HEK293T (cell line): ENCODE measurements at places on chromosomes 4 and X.

GRCh38 chr4:152360045-152360410 is 175.9 kb downstream of the FBXW7 start:
- DNase-seq: no peak

DNA sequence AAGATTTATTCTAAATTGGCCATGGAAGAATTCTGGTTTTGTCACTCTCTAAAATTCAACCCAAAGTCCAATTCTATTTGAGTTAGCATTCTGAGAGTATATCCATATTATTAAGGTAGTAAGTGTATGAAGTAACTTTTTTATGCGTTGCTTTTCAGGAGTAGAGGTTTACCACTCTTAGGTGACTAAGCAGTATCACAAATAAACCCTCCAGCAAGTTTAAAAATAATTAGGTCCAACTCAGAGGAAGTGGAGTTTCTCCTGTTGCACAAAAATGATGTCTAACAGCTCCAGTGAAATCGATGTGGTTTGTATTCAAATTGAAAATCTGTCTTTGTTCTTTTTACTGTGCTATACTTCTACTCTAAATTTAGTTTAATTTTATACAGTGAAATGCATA is 6.6 kb downstream of the SCML1 start:
- no peak for DNase-seq

- no peak for DNase-seq
Observed at GRCh38 chrX:141733371-141733770, 34.8 kb upstream of the SPANXD start.

DNA sequence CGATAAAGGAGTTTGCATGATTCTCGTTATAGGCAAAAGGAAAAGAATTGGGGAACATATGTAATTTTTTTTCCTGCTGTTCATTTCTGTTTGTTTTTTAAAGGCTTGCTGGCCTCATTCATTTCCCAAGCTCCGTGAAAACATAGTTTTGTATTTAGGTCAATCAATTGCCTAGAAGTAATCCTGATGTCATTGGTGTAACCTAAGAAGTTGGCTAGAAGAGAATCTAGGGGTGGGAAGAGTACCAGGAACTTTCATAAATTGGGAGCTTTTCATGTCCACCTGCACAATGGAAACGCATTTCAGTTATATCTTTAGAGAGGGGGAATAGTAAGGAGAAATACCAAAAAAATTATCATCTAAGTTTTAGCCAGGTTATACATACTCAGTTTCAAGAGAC is 3.8 kb downstream of the RAPGEF2 start:
- no peak for DNase-seq

DNA sequence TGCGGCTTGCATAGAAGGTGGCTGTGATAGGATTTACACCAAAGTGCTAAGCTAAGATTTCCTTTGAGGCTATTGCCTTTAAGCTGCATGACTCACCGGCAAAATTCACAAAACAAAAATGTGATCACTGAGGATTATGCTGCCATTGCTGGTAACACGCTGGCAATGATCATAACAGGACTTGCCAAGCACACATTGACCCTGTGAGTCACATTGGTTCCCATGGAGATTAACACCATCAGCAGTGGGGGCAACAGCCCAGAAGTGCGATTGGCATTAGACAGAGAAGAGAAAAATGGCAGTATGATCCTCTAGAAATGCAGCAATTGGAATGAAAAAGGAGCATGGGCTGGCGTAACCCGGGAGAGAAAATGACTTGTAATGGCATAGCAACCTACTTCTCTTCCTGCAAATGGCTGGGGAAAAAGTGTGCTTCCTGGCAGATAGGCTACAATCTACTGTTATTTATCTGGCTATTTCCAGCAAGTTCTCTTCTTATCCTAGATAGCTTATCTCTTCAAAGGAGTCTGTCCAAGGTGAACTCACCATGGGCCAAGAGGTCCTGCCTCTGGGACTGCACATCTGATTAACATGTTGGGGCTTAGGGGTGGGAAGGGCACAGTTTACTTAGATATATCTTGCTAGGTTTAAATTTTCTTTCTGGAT is 314.2 kb upstream of the IGFBP7 start:
- DNase-seq: no peak

GRCh38 chr4:77203380-77204197 is 46.6 kb downstream of the CCNG2 start:
- DNase-seq: peak; percentile 74

GRCh38 chrX:40996886-40997530 is 88.2 kb upstream of the USP9X start:
- DNase-seq: peak; percentile 64

DNA sequence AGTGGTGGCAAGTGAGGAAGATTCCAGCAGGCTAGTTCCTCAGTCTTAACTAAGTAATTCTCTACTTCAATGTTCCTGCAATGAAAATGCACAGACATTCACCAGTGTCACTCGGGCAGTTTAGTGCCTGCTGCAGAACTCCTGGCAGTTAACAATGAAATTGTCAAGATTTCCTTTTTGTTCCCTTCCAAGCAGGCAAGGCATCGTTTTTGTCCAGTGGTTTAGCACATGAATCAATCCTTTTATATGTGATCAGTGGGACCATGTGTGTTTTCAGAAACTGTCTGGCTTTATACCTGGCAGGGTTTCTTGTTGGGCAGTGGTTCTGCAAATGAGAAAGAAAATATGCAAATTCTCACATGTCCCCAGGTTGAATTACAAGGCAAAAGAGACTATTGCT is 122.2 kb downstream of the GBA3 start:
- no peak for DNase-seq

DNA sequence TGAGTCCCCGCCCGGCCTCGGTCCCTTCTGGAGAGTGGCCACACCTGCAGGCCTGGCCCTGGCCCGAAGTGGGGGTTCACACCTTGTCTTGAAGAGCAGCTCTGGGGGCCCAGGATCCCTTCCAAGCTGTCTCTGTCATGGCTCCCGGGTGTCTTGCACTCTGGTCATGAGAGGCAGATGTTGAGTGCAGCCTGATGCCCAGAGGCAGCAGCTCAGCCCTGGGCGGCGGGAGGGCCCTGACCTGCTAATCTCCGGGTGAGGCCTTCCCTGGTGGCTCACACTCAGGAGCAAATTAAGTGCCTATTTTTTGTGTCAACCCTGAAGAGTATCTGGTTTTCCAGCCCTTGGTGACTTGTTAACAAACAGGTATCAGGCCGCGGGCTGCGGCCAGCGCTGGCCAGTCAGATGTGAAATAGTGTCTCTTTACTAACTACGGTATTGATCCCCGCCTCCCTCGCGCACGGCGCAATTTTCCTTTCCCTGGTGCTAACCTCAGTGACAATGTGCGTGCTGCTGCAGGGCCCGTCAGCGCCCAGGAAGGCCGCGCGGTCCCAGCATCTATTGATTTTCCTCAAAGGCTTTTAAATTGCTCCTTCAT is 24.2 kb downstream of the NKX1-1 start:
- DNase-seq: no peak

DNA sequence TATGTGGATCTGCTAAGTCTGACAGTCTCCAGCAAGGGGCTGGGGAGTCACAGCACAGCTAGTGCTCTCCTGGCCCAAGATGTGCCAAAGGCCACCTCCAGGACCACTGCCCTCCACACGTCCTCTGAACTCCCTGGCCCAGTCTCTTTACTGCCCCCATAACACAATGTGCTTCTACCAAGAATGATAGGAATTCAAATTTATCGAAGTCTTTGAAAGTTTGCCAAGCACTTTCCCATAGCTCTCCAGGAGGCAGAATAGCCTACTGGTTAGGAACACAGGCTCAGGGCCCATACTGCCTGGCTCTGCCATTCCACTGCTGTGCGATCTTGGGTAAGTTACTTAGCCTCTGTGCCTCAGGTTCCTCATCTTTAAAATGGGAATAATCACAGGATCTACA is 86.7 kb downstream of the NHSL2 start:
- DNase-seq: no peak

- DNase-seq: no peak
Observed at GRCh38 chrX:81489987-81490386, 288.1 kb downstream of the SH3BGRL start.

- peak; percentile 20 for DNase-seq
Observed at GRCh38 chr4:141158219-141158618, 24.9 kb upstream of the RNF150 start.

- DNase-seq: no peak
Observed at GRCh38 chr4:88212253-88212561, 53.8 kb upstream of the ABCG2 start.

DNA sequence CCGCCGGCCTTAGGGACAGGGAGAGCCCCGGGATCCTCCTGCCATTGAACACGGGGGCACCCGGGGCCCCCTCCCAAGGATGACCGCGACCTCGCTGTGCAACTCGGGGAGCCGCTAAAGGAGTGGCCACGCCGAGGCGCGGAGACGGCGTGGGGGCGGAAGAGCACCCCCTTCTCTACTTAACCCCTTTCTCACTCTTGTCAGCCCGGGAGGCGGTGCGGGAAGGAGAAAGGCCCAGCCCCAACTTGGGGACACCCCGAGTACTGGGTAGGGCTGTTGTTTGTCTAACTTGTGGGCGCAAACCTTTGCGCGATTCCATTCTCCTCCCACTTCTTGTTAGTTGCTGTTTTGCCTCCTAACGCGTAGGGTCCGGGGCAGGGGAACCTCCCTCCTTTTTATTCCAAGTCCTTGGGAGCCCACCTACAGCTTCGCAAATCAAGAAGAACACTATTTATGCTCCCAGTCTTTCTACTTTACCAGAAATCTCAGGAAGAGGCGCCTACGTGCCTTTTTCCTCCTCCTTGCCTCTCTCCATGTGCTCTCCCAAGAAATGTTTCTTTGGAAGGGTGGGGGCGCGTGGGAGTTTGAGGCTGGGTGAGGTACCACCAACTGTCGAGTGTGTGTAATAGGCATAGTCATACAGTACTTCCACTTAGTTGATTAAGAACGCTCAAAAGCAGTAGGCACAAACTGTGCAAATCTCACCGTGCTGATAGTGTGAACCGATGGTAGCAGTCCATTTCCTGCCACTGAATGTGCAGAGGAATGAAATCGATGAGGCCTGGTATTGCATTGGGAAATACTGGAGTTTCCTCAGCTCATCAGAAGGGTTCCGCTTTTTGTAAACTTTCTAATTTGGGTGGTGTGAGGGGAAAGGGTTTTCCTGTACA is 813 bp downstream of the DIAPH2 start:
- DNase-seq: peak; percentile 23

GRCh38 chr4:34953145-34953799 is 1291.0 kb downstream of the ARAP2 start:
- DNase-seq: peak; percentile 40
